Stimulated activated memory B cell treated with anti-CD40 and anti-IgM and Interleukin-4, amounts not matched to agents 10 μg/mL and 1 μg/mL and 100 μg/mL, for 72 hours (primary cell): ENCODE measurements at places on chromosomes 1 and 21.

GRCh38 chr1:231786126-231786525 is 159.5 kb downstream of the DISC1 start:
- ATAC-seq, result no peak

GRCh38 chr1:239606850-239607400 is 220.6 kb downstream of the CHRM3 start:
- ATAC-seq, result no peak

DNA sequence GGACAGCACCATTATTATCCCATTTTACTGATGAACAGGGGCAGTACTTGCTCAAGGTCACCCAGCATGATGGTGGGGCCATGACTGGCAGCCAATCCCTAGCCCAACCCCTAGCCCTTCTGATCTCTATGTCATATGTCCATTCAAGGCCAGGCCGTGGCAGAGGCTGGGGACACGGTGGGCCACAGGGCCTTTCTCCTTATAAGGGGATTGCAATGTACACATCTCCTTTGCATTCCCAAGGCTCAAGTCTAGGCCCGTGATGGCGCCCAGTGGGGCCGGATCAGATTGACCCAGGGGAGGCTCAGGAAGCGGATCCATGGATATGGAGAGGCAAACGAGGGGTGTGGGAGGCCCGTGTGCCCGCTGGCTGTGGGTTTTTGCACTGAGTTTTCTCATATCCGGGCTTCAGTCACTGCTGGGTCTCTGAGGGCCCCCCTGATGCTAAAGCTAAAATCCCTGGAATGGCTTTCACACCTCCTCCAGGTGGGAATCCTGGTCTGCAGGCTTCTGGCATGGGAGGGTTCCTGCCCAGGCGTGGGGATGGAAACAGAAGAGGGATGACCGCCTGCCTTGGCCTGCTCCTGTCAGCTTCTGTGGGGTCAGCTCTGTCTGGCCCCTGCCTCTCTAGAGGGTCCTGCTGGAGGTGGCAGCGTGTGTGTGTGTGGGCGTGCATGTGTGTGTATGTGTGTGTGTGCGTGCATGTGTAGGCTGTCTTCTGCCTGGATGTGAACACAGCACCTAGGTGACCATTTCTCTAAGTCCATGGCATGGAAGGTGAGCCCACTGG is 2.1 kb downstream of the MYOM3 start:
- ATAC-seq, result no peak

- ATAC-seq, result peak; percentile 91
Observed at GRCh38 chr1:55288245-55288644, 73.1 kb upstream of the USP24 start.

DNA sequence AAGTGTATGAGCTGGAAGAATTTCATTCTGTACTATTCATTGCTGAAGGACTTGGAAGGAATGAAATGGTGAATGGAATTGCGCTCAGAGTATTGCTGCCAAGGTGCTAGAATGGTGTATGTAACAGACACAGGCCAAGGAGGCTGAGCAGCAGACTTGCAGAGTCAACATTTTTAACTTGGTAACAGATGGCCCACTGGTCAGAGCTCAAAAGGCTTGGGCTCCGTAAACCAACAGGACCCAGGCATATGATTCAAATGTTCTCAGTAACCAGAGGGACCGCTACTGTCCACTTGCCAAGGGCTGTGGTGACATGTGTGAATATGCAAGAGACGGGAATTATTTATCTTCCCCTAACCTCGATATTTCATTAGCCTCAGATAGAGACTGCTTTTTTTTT is 28.8 kb upstream of the PTGFRN start:
- no peak for ATAC-seq

- ATAC-seq, result no peak
Observed at GRCh38 chr1:228900886-228901392, 165.7 kb downstream of the RHOU start.

- no peak for ATAC-seq
Observed at GRCh38 chr1:171799166-171799565, 17.7 kb downstream of the METTL13 start.

- no peak for ATAC-seq
Observed at GRCh38 chr1:150798525-150798924, 9.5 kb downstream of the CTSK start.

DNA sequence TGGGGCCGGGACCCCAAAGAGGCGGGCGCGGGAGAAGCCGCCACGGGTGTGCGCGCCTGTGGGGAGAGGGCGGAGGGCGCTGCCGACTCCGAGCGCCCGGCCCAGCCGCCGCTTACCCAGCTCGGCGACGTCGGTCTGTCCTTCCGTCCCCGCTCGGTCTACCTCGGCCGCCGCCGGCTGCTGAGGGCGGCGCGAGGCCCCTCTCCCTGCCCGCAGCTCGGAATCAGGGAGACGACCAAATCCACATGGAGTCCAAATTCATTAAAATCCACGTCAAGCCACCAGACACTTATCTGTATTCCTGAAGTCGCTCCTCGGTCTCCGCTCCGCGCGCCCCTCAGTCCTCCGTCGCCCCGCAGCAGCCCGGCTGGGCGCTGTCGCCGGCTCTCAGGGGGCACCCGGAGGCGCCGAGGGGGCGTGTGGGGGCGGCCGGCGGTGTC is 637 bp downstream of the PLXNA2 start:
- ATAC-seq, result no peak

DNA sequence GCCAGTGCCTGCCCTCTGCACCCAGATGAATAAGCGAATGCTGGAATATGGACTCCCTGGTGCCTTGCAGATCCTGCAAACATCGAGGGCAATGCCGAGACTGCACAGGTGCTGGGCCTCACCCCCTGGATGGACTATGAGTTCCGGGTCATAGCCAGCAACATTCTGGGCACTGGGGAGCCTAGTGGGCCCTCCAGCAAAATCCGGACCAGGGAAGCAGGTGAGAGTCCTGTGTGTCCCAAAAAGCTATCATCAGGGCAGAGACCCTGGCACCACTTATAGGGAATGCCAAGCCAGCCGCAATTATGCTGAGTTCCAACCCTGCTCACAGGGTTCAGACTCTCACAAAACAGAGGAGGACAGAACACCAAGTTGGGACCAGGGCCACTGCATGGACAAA is 17.2 kb downstream of the TMEM81 start:
- no peak for ATAC-seq

DNA sequence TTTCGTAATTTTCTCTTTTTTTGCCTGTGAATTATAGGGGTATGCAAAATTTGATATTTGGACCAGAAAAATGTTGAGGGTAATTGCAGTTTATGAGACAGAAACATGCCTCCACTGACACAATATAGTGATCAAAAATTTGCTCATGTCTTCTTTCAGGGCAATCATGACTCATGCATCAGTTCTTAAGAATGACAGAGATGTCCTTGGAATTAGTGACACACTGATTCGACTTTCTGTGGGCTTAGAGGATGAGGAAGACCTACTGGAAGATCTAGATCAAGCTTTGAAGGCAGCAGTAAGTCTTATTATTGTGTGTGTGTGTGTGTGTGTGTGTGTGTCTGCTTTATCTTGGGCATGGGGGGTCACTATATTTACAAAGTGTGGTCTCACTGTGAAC is 27.5 kb downstream of the CTH start:
- ATAC-seq, result no peak

DNA sequence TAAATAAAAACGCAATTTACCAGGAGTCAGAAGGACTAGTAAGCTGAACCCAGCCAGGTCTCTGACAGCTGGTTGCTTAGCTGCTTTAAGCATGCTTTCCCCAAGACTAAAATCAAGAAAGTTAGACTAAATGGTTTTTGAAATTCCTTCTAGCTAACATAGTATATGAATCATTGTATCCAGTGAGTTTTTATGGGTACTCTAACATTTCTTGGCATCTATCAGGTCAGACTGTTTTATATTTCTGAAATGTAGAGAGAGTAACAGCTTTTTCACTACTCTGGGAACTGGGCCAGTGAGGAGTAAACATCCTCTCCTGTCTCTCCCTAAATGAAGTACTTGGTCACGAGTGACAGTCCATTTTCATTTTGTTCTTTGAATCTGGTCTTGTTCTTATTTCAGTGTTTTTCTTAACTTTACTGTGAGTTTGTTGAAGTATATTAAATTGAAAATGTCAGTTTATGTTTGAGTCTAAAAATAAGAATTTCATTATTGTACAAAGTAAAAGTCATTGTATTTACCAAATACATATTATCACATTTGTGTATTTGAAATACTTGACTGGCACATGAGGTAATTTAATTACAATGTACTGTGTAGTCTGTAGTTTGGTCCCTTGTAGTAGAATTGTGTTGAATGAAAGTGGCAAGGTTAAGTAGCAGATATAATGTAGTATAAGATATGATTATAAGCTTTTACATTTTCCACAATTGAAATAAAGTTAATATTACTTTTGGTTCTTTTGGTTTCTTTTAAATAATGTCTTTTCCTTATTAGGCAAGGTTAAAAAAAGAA is 47.6 kb downstream of the PKN2 start:
- ATAC-seq, result no peak

DNA sequence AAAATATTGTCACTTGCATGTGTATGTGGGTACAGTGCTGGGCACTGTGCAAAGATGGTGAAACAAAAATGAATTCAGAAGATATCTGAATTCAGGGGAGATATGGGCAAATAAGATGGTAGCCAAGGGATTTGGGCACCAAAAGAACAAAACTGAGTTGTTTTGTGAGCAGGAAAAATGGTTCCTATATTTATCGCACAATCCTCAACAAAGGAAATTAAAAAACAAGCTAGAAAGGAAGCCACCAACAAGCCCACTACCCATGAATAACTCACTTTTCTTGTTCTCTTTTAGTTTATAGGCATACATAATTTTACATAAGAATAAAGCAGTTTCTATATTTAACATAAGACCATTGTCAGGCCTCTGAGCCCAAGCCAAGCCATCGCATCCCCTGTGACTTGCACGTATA is 40.7 kb upstream of the VASH2 start:
- no peak for ATAC-seq

DNA sequence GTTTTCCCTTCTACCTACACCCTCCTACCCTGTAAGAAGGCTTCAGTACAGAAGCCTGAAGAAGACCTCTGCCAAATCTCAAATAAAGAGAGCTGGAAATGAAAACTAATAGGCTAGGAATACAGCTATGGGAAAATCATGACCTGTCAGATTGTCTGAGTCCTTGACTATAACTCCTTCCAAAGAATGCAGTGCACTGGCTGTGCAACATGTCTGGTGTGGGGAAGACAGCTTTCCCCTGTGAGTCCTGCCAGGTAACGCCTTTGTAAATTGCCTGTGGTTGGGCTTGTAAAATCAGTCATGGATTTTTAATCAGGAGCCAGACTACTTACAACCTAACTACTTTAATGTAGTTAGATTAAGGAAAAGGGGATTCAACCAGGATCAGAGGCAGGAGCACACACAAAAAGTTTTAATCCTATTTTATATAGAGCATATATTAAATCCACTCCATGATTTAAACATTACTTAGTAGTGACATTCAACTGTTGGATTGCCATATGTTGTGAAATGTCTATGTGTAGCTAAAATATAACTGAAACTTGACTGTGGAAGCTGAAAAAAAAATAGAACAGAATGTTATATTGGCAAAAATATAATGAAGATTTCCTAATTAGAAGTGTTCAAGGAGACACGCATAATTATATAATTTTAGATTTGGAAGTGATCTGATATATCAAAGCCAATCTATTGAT is 1667.8 kb downstream of the KCNT2 start:
- ATAC-seq, result no peak

DNA sequence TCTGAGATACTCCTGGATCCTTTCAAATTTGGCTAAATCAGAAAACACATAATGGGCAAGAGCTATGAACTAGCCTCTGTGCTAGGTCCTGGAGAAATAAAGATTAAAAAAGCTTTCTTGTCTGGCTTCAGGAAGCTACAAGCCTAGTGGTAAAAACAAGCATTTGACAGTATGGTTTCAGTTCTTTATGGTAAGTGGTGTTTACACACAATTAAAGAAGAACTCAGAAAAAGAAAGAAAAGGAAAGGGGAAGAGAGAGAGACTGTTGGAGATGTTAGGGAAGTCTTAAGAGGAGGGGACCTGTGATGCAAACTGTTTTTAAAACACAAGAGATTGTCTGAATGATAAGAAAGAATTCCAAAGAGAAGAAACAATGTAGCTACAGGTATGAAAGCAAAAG is 1.8 kb downstream of the OR10J1 start:
- ATAC-seq, result no peak

GRCh38 chr1:202642212-202642611 is 68.0 kb downstream of the SYT2 start:
- no peak for ATAC-seq

GRCh38 chr1:36137776-36138175 is 11.5 kb downstream of the TRAPPC3 start:
- ATAC-seq, result no peak

DNA sequence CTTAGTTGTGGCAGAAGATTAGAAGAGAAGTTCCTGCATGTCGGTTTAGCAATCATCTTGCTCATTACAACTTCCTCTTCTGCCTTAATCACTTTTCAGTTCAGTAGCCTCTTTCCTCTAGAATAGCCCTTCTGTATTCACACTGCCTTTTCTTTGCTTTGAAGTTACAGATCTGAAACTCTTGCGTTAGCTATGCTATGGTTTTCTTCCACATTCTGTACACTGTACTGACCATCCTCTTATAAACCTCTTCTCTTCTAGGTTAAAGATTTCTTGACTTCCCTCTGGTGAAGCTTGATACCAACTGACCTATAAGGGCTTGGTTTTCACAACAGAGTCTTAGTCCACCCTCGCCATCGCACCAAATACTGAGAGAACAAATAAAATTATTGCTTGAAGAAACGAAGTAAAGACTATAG is 35.0 kb downstream of the C21orf91 start:
- ATAC-seq, result peak; percentile 86

DNA sequence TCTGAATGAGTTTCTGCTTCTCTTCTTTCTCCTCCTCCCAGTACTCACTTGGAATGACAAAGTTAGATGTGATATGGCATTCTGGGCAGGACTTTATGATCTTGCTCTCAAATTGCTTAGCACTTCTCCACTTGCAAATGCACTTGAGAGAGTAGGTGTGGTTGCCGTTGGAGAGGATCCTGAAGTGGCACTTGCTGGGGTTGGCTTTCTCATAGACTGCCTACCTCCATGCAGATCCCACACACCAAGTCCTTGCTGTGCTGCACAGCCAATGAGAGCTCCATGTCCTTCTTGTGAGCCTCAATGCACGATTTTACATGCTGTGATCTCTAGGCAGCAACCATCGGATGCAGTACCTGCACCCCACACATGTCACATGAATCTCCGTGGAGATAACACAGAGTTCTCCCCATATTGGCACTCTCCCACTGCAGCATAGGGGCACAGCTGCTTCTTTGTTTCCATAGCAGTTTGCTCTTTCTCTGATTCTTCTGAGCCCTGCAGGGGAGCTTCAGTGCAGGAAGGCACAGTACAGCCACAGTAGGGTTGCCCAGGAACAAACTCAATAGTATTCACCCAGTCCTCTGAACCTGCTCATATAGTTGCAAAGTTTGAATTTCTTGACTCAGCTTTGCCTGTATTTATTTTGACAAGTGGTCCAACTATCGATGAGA is 45.2 kb downstream of the ZNF691 start:
- peak; percentile 24 for ATAC-seq

GRCh38 chr1:111948209-111949171 is 41.0 kb downstream of the KCND3 start:
- ATAC-seq, result peak; percentile 22
